GM13977 (cell line): ENCODE measurements at places on chromosomes 7 and 10.

GRCh38 chr10:112583236-112583939 lies 136.4 kb downstream of the VTI1A start:
- no peak for DNase-seq

DNA sequence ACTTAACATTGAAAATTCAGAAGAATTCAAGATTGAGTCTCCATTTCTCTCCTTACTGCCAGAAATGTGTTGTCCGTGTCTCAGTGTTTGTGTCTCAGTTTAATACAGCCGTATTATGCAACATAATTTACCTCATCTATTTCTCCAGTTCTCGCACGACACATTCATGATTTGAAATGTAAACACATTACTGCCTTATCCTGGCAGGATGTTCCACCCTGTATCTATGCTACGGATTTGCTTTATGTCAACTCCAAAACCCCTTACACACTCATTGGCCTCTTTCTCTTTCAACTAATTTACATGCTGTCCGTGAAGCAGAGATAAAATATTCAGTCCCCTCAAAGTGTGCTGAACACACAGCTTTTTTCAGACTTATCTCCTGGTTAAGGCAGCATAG lies 653.7 kb upstream of the SEMA3D start:
- DNase-seq, result no peak

GRCh38 chr7:5421714-5422395 lies 1.8 kb downstream of the TNRC18 start:
- no peak for DNase-seq

GRCh38 chr10:60349426-60349825 lies 40.2 kb downstream of the ANK3 start:
- no peak for DNase-seq

- no peak for DNase-seq
Measured at GRCh38 chr7:133293384-133294160, 40.7 kb downstream of the EXOC4 start.

- DNase-seq, result no peak
Measured at GRCh38 chr10:24406809-24407483, 198.0 kb downstream of the KIAA1217 start.

GRCh38 chr7:991729-992656 lies 9.0 kb downstream of the CYP2W1 start:
- no peak for DNase-seq

- no peak for DNase-seq
Measured at GRCh38 chr10:102726274-102726673, 11.8 kb downstream of the SFXN2 start.

- DNase-seq, result no peak
Measured at GRCh38 chr7:130303551-130303950, 10.6 kb downstream of the CPA4 start.

DNA sequence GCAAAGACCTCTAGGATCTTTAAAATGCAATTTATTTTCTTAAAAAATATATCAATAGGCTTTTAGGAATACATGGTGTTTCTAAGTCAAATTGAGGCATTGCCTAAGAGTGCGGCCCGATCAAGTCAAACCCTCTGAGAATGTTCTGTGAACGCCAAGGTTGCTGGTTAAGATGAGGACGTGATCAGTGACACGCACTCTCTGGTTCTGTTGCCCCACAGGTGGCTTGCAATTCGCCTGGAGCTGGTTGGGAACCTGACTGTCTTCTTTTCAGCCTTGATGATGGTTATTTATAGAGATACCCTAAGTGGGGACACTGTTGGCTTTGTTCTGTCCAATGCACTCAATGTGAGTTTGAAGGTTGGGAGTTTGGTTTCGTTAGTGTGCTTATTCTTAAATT lies 59.3 kb downstream of the ABCC2 start:
- DNase-seq, result no peak

GRCh38 chr10:102779680-102780526 lies 36.2 kb downstream of the WBP1L start:
- no peak for DNase-seq

GRCh38 chr7:154684666-154685563 lies 318.0 kb downstream of the PAXIP1 start:
- DNase-seq, result no peak

DNA sequence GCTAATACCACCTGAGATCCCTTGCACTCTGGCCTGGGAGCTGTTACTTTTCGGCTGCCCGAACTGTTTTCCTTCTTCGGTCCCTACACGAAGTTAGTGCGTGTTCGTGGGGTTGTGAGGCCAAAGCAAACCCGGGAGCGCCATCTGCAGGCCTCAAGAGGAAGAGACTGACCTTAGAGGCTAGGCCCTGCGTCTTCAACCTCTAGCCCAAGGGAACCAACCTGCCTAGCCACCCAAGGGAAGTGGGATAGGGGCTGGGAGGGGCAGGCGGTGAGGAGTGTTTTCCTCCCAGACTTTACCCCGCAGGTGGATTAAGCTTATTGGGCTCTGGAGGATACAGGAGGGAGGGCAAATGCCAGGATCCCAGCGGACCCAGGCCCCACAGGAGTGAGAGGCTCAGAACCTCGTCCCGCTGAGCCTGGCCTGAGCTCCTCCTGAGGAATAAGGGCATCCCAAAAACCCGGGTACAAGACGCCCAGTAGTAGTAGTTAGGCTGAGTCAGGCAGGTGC lies 1.7 kb upstream of the PAX2 start:
- DNase-seq, result peak; percentile 89

- DNase-seq, result peak; percentile 43
Measured at GRCh38 chr10:68897336-68897741, 3.8 kb upstream of the DDX50 start.

- no peak for DNase-seq
Measured at GRCh38 chr7:116782177-116782711, 80.1 kb upstream of the CAPZA2 start.

GRCh38 chr7:47755248-47755647 lies 173.3 kb upstream of the TNS3 start:
- no peak for DNase-seq

DNA sequence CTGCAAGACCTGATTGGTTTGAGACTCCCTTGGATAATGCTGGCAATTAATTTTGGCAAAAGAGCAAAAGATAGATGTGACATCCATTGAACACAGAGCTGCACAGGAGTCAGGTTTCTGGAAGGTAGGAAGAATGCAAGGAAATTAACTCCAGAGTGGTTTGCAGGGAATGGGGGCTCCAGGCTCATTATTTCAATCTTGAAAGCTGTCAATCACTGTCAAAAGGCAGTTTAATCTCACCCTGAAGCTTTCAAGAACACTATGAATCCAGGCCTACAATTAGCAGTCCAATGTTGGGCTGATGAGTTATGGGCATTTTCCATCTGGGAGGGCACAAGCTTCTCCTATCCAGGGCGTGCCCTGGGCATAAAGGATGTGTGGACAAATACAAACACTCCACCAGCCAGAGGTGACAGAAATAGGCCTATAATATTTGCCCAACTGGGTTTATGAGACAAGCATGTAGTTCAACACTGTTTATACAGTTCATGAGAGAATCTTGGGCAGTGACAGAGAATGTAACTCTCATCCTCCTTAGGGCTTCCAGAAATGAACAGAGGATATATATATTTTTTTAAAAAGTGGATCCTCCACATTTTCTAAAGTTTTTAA lies 80.5 kb downstream of the KCNMA1 start:
- DNase-seq, result no peak

- DNase-seq, result no peak
Measured at GRCh38 chr10:11168423-11169090, 150.9 kb downstream of the CELF2 start.

- DNase-seq, result no peak
Measured at GRCh38 chr10:74163319-74164068, 12.5 kb downstream of the ADK start.

GRCh38 chr10:121608469-121609190 lies 10.4 kb upstream of the FGFR2 start:
- DNase-seq, result peak; percentile 72

- no peak for DNase-seq
Measured at GRCh38 chr10:90192825-90193224, 491.4 kb downstream of the KIF20B start.

DNA sequence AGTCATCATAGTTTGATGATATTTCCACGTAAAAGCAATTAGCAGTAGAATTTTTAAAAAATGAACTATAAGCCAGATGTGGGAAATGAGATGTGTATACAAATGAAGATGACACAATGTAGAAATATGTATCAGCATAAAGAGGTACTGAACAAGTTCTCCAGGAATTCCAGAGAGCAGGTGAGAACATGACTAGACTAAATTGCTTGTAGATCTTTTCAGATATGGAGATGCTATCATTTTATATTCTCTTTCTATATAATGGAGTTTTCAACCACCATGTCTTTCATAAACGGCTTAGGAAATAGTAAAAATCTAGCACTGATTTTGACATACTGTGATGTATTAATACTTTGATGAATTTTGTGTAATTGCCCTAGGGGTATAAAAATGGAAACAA lies 130.9 kb downstream of the SEMA3D start:
- DNase-seq, result no peak

- DNase-seq, result no peak
Measured at GRCh38 chr7:139422126-139422525, 61.3 kb downstream of the KLRG2 start.

DNA sequence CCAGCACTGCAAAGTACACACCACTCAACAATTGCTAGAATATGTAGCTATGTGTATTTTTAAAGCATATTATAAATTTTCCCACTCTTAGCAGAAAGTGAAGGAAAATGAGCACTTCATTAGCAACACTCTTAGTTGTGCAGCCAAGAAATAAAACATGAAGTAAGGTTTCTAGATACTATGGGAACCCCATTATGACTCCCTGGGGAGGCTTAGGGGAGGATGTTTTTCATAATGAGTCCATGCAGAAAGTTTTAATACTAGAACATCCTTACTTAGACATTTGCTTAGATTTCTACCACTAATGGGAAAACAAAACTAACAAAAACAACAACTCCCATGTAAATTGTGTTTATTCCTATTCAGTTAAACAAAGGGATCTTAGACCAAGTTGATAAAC lies 148.4 kb upstream of the HDAC9 start:
- DNase-seq, result no peak

DNA sequence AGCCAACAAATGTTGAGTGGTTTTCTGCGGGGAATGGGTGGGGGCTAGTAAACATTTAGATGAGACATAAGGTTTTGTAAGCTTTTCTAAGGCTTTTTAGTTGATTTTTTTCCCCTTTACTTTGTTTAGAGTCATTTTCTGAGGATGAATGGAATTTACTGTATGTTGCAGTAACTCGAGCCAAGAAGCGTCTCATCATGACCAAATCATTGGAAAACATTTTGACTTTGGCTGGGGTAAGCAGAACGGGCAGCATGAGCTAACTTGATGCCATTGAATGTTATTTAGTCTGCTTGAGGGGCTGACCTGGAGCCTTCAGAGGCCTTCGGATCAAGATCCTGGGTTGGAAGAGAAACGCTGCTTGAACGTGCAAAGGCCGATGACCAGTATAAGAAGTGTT lies 37.3 kb downstream of the FBH1 start:
- DNase-seq, result no peak

DNA sequence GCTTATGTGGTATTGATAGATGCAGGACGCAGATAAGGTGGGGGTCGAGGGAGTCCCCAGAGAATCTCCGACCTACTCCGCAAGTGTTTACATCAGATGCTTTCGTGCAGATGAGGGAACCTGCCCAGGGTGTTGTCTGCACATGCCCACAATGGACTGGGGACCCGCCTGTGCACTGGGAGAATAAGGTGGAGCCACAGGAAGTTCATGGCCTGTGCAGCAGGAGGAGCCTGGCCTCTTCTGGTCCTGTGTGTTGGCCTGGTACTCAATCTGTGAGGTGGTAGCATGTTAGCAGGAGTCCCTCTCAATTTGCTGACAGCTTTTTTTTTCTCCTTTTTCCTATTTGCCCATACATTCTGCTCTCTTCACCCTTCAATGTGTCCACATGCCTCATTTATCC lies 54.1 kb upstream of the AKR1C1 start:
- no peak for DNase-seq

GRCh38 chr7:81598951-81599350 lies 170.9 kb downstream of the HGF start:
- no peak for DNase-seq

DNA sequence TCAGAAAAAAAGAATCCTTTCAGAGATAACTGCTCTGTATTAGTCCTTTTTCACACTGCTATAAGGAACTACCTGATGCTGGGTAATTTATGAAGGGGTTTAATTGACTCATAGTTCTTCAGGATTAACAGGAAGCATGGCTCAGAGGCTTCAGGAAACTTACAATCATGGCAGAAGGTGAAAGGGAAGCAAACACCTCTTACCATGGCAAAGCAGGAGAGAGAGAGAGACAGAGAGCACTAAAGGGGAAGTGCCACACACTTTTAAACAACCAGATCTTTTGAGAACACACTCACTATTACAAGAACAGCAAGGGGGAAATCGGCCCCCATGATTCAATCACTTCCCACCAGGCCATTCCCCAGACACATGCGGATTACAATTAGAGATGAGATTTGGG lies 114.2 kb downstream of the TES start:
- DNase-seq, result no peak

DNA sequence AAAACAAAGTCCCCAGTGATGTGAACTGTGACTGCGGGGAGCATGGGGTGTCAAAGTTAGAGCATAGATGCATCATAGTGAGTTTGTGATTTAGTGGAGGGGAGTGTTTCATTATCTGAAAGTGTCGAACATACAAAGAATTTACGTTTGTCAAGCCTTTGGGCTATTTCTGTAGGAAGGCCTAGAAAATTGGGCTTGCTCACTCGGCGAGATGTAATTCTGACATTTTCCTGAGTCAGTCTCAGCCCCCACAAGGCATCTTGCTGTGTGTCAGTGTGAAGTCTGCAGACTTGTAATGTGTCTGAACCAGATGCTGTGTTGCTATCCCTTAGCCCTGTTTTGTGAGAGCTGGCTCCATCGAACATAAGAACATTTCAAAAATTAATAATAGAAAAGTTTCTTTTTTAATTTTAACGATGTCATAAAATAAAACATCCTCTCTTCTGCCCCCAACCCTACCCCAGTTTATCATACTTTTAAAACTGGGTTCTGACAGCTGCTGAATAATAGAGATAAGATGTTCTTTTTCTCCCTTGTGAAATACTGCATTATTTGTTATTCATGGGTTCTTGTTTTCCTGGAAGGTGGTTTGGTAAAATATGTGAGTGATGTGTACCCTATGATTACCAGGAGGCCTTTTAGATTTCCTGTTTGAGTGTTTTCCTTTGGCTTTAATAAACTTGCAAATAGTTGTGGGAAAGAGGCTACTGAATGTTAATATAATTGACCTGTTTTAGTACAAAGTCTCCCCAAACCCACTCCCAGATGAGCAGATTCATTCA lies 207.4 kb downstream of the GPR158 start:
- no peak for DNase-seq

DNA sequence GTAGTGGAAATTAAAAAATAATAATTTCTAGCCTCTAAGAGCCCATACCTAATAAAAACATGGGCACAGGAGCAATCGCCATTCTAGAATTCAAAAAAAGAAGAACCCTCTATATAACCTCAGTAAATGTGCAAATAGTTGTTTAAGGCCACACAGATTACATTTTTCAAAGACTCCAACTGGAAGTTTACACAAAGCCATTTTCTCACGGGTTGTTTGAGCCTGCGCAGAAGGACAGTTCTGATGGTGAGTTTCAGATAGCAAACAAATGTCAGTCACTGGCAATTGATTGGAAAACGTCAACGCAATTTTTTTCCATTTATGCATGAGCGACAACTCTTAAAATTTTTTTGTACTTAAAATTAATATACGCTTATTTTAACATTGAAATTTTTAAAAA lies 23.0 kb upstream of the ELMO1 start:
- no peak for DNase-seq
